ENCODE measurements at places on chromosomes 7 and 10. TPM values are rescaled to one million over a fixed set of nuclear protein-coding genes. Genes with fewer than 3 reads are reported as not detected.

Gene MUC12
- 1.1 TPM for total RNA-seq

Gene SEMA4G
- total RNA-seq: 22.2 TPM

Gene WNT16
- 0.49 TPM for total RNA-seq

Gene GDF2
- total RNA-seq: not detected

Gene NPS
- not detected for total RNA-seq

Gene PLA2G12B
- total RNA-seq: not detected

Gene ZNF467
- total RNA-seq: 38.0 TPM

DNA sequence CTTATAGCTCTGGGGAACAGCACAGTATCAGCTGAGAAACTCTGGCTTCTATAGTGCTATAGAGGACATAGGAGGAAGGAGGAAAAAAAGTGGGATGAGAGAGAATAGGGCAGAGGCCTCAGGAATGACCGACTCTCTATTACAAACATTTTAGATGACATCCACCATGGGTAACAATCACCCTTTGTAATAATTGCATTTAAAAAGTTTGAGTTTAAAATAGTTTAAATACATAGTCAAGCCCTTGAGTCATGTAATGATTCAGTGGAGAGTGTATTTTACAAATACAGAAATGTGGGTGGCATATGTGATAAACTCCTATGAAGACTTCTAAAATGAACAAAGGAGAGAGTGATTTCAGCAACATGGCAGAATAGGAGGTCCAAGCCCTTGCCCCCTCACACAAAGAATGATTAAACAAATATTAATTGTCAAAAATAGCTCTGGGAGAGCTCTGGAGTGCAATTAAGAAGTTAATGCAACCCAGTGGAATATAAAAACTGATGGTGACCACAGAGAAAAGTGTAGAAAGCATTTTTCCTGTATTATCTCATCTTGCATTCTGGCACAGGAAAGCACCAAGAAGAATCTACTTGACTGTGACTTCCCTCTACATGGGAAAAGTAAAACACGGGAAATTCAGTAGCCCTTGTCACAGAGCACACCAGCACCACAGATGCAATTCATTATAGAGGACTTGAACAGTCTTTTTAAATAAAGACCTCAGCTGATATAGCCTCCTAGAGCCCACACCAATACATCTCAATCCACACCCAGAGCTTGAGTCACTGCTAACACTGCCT lies 569.0 kb upstream of the SORCS1 start:
- no peaks in the 10 kb centered on the region for H3K4me1 ChIP-seq
- H3K27ac ChIP-seq: no peak overlapping the region
- no peak for DNase-seq
- H3K36me3 ChIP-seq: no peaks in the 10 kb centered on the region
- H3K27me3 ChIP-seq: no peaks in the 10 kb centered on the region

- no peak overlapping the region for H3K27ac ChIP-seq
- no peak for DNase-seq
- H3K4me1 ChIP-seq: peaks cover 19% of the 10 kb centered on the region
- no peaks in the 10 kb centered on the region for H3K36me3 ChIP-seq
These were observed 58.8 kb downstream of the GRB10 start for GRCh38 chr7:50723888-50724287.

DNA sequence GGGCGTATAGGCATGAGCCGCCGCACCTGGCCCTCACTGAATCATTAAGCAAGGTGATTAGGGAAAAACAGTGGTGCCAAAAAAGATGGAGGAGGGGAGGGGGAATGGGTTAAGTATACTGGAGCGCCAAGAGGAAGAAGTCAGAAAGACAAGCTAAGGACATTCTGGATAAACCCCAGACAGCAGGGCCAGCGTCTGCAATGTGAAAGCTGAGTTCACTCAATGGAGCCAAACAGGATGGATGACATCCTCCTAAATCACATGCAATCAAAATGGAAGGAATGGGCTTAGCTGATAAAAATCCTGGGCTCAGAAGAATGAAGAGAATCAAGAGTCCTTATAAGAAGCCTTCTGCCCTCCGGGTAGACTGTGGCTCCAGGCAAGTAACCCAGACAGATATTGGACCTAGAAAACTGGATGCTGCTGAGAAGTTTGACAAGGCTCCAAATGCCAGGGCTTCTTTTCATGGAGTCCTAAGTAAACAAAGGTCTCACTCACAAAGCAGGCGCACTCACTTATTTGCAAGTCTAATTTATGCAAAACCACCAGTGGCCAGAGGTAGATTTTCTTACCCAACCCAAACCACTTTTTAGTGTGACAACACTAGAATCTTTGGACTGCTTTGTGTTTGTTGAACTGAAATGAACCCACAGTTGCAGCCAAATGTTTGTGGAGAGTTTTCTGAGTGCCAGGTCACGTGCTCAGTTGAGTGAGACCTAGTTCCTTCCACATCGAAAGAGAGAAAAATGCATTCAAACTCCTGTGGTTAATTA lies 519.1 kb upstream of the AUTS2 start:
- H3K27me3 ChIP-seq: no peaks in the 10 kb centered on the region
- DNase-seq: no peak
- H3K4me1 ChIP-seq: no peaks in the 10 kb centered on the region
- no peak overlapping the region for H3K4me3 ChIP-seq
- H3K27ac ChIP-seq: no peak overlapping the region

DNA sequence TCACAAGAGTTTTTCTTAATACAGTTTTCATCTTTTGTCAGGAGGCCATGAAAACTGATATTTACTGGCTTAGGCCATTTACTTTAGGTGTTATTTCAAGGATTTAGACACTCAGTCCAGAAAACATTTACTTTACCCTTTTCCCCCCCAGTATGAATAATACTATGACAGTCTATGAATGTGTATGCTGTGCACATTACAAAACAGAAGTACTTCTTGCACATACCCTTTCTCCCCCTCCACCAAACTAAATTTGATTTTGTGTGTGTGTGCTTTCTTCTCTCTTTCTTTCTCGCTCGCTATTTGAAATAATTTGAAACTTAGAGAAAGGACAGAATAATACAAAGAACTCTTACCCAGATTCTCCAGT lies 41.3 kb downstream of the RBM33 start:
- peaks cover 66% of the 10 kb centered on the region for H3K36me3 ChIP-seq
- no peak for DNase-seq
- no peak overlapping the region for H3K4me3 ChIP-seq

DNA sequence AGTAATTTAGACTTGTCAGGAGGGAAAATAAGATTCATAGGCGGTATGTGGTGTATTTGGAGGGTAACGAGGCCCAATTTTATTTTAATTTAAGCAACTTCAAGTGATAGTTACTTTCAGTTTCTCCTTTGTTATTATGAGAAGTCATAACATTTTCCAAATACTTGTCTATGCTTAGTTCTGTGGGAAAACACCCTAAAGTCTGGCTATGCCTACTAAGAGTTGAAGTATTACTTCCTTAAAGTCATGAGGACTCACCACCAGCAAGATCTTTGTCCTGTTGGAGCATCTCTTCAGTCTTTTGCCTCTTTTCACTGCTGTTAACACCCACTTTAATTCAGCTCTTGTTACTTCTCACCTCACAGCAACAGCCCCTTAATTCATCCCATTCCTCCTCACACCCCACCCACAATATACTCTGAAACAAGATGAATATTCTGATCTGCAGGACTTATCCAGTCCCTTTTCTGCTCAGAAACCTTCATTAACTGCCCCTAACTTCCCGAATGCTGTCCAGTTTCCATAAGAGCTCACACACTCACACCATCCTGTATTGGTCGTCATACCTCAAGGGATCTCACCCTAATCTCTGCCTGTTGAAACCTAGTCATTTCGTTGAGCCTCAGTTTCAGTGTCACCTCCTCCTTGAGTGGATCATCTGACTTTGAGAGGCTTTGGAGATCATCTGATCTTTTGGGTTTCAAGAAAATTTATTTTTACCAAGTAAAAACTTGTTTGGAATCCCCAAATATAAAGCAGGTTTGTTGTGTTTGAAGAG lies 61.3 kb downstream of the DNAH11 start:
- no peak overlapping the region for H3K4me3 ChIP-seq
- no peak overlapping the region for H3K27ac ChIP-seq
- H3K4me1 ChIP-seq: no peaks in the 10 kb centered on the region
- no peaks in the 10 kb centered on the region for H3K36me3 ChIP-seq

DNA sequence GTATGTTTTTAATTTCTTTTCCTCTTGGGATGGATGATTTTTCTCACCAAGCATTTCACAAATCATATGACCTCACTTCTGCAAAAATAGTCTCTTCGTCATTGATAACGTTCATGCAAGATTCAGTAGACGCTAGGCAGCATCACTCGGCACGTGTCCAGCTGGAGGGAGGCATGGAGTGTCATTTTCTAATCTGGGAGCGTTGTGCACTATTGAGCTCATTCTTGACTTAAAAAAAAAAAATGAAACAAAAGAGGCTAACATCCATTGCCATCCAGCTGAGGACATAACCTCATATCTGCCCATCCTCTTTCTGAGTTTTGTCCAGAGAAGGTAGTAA lies 56.2 kb downstream of the COL17A1 start:
- DNase-seq: no peak
- no peaks in the 10 kb centered on the region for H3K27me3 ChIP-seq
- peaks cover 2% of the 10 kb centered on the region for H3K4me1 ChIP-seq
- H3K27ac ChIP-seq: no peak overlapping the region
- no peak overlapping the region for H3K4me3 ChIP-seq
- peaks cover 8% of the 10 kb centered on the region for H3K36me3 ChIP-seq

DNA sequence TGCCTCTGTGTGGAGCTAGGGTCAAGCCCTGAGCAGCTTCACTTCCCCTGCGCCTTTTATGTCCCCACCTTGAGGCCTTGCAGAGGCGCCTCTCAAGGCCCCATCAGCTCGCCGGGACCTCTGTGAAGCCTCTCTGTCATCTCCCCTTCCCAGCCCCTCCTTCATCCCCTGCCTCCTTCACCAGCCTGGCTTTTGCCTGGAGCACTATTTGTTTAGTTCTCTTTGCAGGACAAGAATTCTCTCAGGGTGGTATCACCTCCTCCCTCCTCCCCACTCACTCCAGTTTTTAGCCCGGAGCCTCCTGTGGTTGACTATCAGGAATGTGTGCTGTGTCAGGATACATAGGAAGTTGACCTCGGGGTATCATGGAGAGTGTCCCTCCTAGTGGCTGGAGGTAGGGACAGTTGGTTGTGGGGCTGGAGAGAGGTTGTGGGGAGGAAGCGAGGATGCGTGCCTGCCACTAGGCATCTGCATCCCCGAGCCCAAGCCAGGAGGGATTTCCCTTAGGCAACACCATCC lies 89.8 kb upstream of the ANLN start:
- DNase-seq: no peak
- no peaks in the 10 kb centered on the region for H3K27me3 ChIP-seq
- H3K27ac ChIP-seq: no peak overlapping the region
- H3K4me3 ChIP-seq: no peak overlapping the region
- peaks cover 22% of the 10 kb centered on the region for H3K4me1 ChIP-seq
- peaks cover 20% of the 10 kb centered on the region for H3K36me3 ChIP-seq

GRCh38 chr7:140347218-140347617 lies 51.1 kb downstream of the SLC37A3 start:
- DNase-seq: no peak
- no peak overlapping the region for H3K27ac ChIP-seq
- no peak overlapping the region for H3K4me3 ChIP-seq
- H3K27me3 ChIP-seq: no peaks in the 10 kb centered on the region
- peaks cover 6% of the 10 kb centered on the region for H3K4me1 ChIP-seq

DNA sequence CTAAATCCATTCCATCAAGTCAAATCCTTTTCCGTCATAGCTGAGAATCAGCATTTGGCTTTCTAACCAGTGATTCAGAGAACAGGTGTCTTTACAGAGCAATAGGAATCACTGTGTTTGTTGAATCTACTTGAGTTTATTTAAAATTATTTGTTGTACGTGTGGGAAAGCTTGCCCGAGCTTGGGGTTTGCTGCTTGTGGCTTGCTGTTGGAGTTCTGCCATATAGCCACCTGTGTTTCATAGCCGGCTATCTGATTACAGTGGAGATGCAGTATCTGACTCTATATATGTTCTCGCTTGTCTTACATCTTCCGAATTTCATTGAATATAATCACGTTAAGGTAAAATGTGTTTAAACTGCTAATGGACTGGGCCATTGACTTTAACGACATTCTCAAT lies 274.3 kb upstream of the MKI67 start:
- H3K27ac ChIP-seq: no peak overlapping the region
- no peaks in the 10 kb centered on the region for H3K4me1 ChIP-seq
- no peak overlapping the region for H3K4me3 ChIP-seq

GRCh38 chr7:135980012-135980551 lies 2.9 kb upstream of the MTPN start:
- H3K36me3 ChIP-seq: no peaks in the 10 kb centered on the region
- peaks cover 22% of the 10 kb centered on the region for H3K4me1 ChIP-seq

DNA sequence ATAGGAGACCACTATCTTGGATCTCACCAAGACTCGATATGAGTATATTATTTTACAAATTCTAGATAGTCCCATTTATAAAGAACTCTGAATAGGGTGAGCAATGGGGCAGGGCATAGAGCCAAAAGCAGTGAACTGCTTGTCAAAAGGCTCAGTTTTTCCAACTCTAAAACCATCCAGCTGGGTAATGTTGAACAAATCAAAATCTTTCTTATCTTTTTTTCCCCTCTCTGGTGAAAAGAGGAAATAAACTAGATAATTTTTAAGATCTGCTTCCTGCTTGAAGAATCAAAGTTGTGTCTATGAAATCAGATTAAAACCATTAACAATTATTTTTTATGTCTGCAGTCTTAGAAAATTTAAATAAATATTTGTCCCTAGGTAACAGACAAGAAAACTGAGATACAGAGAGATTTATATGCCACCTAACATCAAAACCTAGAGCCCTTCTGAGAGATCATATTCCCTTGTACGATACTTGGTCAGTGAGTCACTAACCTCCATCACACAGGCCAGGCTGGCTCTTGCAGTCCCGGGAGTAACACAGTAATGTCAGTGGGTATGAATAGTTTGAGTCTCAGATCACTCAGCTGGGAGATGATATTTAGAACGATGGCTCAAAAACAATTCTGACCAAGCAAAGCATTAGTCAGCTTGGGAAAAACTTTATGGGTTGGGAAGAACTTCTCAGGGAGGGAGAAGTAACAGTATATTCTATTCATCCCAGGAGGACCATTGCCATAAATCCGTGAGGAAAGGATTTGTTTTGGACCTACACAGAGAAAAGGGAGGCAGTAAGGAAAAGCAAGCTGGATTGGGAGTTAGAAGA lies 178.8 kb downstream of the REEP3 start:
- H3K27ac ChIP-seq: peak overlapping the region; percentile 71
- H3K4me1 ChIP-seq: peaks cover 19% of the 10 kb centered on the region
- no peaks in the 10 kb centered on the region for H3K27me3 ChIP-seq
- H3K36me3 ChIP-seq: no peaks in the 10 kb centered on the region
